Activated naive CD4-positive, alpha-beta T cell treated with anti-CD3 and anti-CD28 coated beads for 36 hours (primary cell): ENCODE measurements at places on chromosomes 2 and 18.

DNA sequence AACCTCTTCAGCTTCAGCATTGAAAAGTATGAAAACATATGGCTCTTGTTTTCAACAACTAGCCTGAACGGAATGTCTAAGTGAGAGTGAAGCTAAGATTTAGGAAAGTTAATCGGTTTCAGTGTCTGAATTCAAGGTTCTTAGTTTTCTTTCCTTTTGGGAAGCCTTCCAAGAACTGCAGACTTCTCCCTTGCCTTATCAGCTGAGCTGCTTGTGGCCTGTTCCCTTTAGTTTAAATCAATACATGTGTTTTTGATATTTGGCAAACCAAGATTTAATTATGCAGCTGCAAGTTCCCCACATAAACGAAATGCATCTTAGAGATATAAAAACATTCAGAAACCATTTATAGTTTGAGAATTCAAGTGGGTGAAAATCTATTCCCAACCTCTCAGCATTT, 274.3 kb upstream of the NRP2 start:
- DNase-seq = no peak

- no peak for DNase-seq
These were observed 133.0 kb upstream of the PGAP1 start for GRCh38 chr2:197059477-197059876.

DNA sequence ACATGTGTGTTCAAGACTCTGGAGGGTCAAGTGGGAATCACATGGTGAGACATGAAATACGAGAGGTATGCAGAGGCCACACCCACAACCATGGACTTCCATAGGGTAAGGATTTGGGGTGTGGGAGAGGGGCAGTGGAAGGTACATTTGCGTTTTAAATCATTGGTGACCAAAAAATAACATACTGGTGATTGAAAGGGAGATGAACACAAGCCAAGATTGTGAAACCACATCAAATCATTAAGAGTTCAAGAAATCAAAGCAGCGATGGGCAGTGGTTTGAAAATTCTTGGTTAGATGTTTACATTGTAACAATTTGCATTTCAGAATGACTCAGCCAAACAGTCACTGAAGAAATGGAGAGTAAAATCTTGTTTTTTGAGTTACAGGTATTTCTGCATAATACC, 1.9 kb upstream of the CABYR start:
- DNase-seq = no peak

- no peak for DNase-seq
These were observed 94.1 kb downstream of the AAK1 start for GRCh38 chr2:69549421-69549820.
